ENCODE measurements at places on chromosomes 2 and 18. TPM values are rescaled to one million over a fixed set of nuclear protein-coding genes. Genes with fewer than 3 reads are reported as not detected.

The TMEM87B gene
- total RNA-seq = 25.7 TPM

The CAPN14 gene
- total RNA-seq = under 0.01 TPM

The VIT gene
- total RNA-seq = 8.8 TPM

The FOXI3 gene
- total RNA-seq = not detected
